ENCODE measurements at places on chromosomes 2 and 18.

- DNase-seq: no peak
Measured at GRCh38 chr18:48335829-48336228, 73.4 kb downstream of the ZBTB7C start.

GRCh38 chr2:8977758-8978157 lies 25.7 kb downstream of the MBOAT2 start:
- DNase-seq: no peak

- DNase-seq: no peak
Measured at GRCh38 chr18:11310476-11311086, 161.2 kb upstream of the PIEZO2 start.

GRCh38 chr18:8825729-8826375 lies 120.5 kb downstream of the MTCL1 start:
- no peak for DNase-seq

DNA sequence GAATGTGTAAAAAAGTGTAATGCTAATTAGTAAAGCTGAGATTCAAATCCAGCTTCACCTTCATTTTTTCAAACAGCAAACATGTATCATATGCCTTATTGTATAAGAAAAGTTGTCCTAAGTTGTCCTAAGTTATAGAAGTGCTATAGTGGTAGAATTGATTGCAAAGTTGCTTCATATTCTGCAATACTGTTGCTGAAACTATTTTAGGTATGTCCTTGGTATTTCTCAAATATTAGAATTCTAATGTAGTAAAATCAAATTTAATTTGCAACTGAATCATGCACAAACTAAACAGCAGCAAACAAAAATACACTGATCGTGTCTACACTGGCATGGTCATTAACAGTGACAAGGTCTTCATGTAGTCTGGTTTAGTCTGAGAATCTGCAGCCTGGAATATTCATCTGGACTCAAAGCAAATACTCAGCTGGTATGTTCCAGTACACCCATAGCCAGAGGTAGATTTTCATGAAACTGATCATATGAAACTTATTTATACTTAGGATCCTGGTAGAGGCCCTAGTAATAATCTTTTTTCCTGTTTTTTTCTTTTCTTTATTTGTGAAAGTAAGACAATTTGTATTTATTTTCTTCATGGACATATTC lies 555.6 kb upstream of the ZEB2 start:
- no peak for DNase-seq

DNA sequence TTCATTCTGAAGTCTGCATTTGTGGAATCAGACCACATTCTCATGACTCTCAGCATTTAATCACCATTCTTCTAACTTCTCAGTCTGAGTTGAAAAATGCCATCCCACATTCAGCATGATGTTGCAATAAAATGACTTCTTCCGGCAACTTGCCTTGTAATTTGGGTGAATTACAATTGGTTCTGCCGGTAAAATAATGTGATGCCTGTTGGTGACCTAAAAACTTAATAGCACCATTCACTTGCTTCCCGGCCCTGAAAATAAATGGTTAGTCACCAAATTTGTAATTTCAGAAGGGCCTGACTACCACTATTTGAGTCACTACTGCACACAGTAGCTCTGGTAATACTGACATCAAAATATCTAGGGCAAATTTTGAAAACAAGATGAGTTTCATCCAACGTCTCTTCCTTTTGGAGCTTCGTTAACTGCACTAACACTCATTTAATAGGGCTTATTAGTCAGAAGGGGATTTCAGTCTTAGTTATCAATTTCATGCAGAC lies 637.1 kb upstream of the CHAC2 start:
- no peak for DNase-seq

DNA sequence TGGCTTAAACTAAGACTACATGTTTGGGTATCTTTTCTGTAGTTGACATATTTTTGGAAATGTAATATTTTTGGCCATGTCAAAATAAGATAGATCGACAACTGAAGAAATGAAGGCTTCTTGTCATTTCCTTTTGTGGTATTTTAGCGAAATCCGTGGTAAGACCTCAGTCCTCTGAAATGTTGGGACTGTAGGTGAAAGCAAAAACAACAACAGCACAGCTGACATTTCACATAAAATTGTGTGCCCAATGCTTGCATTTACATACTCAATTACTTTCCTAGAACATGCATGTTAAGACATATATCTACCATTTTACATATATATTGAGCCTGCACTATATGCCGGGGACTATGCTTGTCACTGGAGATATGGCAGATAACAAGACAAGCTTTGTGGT lies 50.2 kb downstream of the SPP2 start:
- DNase-seq: no peak
